ENCODE measurements at places on chromosomes 6 and 20. TPM values are rescaled to one million over a fixed set of nuclear protein-coding genes. Genes with fewer than 3 reads are reported as not detected.

Gene GLO1
- 26.3 TPM for total RNA-seq

Gene IMPG1
- not detected for total RNA-seq

Gene PGC
- not detected for total RNA-seq

Gene CLPSL1
- not detected for total RNA-seq

Gene SLC35D3
- not detected for total RNA-seq

Gene WASF1
- total RNA-seq: 6.6 TPM

DNA sequence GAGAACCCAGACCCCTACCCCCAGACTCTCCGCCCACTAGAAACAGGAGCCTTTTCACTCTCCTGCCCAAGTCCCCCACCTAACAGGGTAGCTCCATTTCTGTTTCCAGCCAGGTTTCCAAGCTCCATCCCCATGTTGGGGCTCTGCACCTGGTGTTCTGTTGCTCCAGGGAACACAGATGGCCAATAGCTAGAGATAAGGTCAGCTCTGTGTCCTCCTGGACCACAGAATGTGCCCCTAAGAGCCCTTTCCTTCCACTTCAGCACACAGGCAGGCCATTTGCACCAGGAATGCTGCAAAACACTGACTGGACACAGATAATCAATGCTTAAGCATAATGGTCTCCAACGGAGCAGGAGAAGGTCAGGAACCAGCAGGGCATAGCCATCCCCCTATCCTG is 159.4 kb downstream of the QRSL1 start:
- no peak overlapping the region for H3K4me3 ChIP-seq
- no peak for DNase-seq
- no peaks in the 10 kb centered on the region for H3K4me1 ChIP-seq
- H3K27me3 ChIP-seq: no peaks in the 10 kb centered on the region
- no peaks in the 10 kb centered on the region for H3K36me3 ChIP-seq
- no peak overlapping the region for H3K27ac ChIP-seq

GRCh38 chr6:124670801-124671200 is 291.4 kb upstream of the RNF217 start:
- H3K4me3 ChIP-seq: no peak overlapping the region
- no peaks in the 10 kb centered on the region for H3K4me1 ChIP-seq
- H3K27me3 ChIP-seq: no peaks in the 10 kb centered on the region
- DNase-seq: no peak
- H3K27ac ChIP-seq: no peak overlapping the region

- H3K4me3 ChIP-seq: no peak overlapping the region
- no peaks in the 10 kb centered on the region for H3K36me3 ChIP-seq
- no peaks in the 10 kb centered on the region for H3K4me1 ChIP-seq
- no peak overlapping the region for H3K27ac ChIP-seq
- H3K27me3 ChIP-seq: no peaks in the 10 kb centered on the region
Observed at GRCh38 chr6:1987640-1988039, 257.8 kb downstream of the GMDS start.

DNA sequence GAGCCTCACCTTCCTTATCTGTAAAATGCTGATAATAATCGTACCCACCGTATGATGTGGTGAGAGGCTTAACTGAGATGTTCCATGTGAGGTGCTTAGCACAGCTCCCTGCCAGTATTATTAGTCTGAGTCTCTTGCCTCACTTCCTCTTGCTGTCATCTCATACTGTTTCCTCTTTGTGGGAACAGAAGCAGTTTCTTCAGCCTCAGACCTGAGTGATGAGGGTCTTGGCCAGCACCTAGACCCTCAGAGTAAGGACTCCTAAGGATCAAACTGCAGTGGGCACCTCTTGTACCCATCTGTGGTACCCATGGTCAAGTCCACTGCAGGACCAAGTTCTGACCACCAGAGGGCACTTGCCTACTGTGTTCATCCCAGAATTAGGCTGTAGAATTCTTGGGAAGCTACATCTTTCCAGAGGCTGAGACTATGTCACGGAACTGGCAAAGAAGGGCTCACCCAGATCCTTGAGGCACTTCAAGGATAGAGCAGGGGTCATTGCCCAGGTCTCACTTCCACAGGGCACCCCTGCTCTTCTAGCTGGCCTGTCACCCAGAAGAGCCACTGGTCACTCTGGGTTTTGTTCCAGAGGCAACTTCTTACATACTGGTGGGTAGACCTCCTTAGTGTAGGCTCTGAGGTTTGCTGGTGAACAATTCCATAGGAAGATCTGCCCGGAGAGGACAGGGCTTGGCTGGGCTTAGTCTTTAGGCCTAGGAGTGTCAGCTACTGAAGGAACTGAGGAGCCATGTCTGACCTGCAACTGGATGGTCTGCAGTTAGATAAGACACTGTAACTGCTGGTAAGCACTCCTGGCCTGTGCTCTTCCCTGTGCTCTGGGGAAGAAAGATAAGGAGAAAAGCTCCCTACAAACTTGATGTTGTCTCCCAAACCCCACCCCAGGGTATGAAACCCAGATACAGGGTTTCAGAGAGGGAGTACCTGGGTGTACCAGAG is 20.6 kb upstream of the SGK2 start:
- no peak overlapping the region for H3K4me3 ChIP-seq
- no peak overlapping the region for H3K27ac ChIP-seq
- no peaks in the 10 kb centered on the region for H3K36me3 ChIP-seq
- peak; percentile 75 for DNase-seq
- H3K4me1 ChIP-seq: peaks cover 2% of the 10 kb centered on the region

DNA sequence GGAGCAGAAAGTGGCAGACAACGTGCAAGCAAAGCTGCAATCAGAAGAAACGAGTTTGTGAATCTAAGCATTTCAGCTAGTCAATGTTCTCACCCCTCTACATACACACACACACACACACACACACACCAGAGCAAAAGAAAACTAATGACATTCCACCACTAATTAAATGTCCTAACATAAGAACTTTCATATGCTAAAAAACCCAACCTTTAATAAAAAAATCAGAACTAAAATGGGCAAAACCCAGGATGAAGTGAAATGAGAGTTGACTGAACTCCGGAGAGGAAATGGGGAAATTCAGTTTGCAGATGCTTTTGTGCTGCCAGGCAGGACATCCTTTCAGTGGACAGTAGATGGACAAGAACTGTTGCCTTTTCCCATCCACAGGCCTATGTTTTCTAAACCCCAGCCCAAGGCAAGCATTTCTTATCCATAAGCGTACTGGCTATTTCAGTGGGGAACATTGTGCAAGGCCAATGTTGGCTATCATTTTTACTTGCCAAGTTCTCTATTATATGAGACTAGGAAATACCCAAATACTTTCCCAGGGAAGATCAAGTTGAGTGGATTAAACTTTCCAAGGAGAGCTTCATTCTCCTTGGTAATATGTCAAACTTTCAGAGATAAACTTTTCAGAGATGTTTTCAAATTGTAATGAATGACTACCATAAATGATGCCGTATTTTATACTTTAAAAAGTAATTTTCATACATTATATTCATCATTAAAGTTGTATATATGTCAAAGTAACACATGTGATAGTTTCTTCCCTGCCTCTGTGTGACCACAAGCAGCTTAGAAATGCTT is 27.3 kb downstream of the RIN2 start:
- no peaks in the 10 kb centered on the region for H3K36me3 ChIP-seq
- H3K4me1 ChIP-seq: peaks cover 38% of the 10 kb centered on the region
- H3K27me3 ChIP-seq: no peaks in the 10 kb centered on the region
- peak overlapping the region; percentile 55 for H3K27ac ChIP-seq
- no peak overlapping the region for H3K4me3 ChIP-seq

DNA sequence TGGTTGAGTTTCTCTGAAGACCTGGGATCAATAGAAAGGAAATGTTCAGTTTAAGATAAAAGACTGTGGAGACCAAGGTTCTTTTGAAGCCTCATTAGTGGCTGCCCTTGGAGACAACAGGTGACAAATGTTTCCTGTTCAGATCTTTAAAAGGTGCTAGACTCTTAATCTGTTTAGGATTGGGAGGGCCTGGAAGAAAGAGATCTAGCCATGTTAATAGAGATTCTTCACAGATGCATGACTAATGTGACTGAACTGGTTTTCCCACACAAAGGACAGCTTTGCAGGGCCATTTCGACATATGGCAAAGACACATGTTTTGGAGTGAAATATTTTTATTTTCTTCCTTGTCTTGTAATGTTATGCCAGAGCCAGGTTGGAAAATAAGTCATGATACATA is 82.2 kb downstream of the WDR27 start:
- H3K4me1 ChIP-seq: no peaks in the 10 kb centered on the region
- H3K36me3 ChIP-seq: no peaks in the 10 kb centered on the region
- no peak overlapping the region for H3K4me3 ChIP-seq
- no peak for DNase-seq

DNA sequence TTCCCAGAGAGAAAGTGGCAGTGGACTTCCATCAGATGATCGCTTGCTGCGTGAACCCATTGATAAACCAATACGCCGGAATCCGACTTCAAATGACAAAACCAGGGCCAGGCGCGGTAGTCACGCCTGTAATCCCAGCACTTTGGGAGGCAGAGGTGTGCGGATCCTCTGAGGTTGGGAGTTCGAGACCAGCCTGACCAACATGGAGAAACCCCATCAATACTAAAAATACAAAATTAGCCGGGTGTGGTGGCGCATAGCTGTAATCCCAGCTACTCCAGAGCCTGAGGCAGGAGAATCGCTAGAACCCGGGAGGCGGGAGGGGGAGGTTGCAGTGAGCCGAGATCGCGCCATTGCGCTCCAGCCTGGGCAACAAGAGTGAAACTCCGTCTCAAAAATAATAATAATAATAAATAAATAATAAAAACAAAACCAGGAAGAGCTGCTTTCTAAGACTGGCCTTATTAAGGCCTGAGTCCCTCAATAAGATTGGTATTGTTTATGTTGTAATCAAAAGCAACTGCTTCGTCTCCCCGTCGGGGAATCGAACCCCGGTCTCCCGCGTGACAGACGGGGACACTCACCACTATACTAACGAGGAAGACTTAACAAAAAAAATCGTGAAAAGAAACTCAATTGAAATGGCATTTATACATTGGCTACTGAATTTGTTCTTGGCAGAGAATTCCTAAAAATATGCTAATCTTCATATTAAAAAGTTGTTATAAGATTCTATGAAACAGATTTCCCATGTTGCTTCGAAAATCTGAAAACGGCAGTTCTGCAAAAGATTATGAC is 110.2 kb upstream of the ZNF184 start:
- H3K27me3 ChIP-seq: peaks cover 82% of the 10 kb centered on the region
- no peak for DNase-seq
- no peak overlapping the region for H3K27ac ChIP-seq
- no peak overlapping the region for H3K4me3 ChIP-seq
- H3K36me3 ChIP-seq: no peaks in the 10 kb centered on the region

GRCh38 chr6:84618046-84618752 is 146.2 kb downstream of the TBX18 start:
- no peak overlapping the region for H3K4me3 ChIP-seq
- H3K4me1 ChIP-seq: no peaks in the 10 kb centered on the region
- H3K36me3 ChIP-seq: no peaks in the 10 kb centered on the region
- no peak overlapping the region for H3K27ac ChIP-seq
- no peaks in the 10 kb centered on the region for H3K27me3 ChIP-seq
- DNase-seq: no peak

- no peak overlapping the region for H3K4me3 ChIP-seq
- H3K27ac ChIP-seq: no peak overlapping the region
- no peak for DNase-seq
- H3K36me3 ChIP-seq: no peaks in the 10 kb centered on the region
- no peaks in the 10 kb centered on the region for H3K27me3 ChIP-seq
Observed at GRCh38 chr20:37529968-37530600, 2.4 kb upstream of the BLCAP start.

GRCh38 chr6:56850626-56851025 is 104.3 kb upstream of the BEND6 start:
- H3K27ac ChIP-seq: peak overlapping the region; percentile 47
- no peaks in the 10 kb centered on the region for H3K4me1 ChIP-seq
- DNase-seq: no peak

GRCh38 chr6:137765059-137765458 is 102.0 kb upstream of the TNFAIP3 start:
- H3K4me3 ChIP-seq: no peak overlapping the region
- H3K4me1 ChIP-seq: peaks cover 8% of the 10 kb centered on the region
- H3K36me3 ChIP-seq: no peaks in the 10 kb centered on the region
- no peak for DNase-seq

- H3K27ac ChIP-seq: no peak overlapping the region
- no peaks in the 10 kb centered on the region for H3K27me3 ChIP-seq
- DNase-seq: no peak
Observed at GRCh38 chr20:23287354-23288190, 63.0 kb upstream of the NXT1 start.

Measured in transverse colon (tissue), 4 donors.